ENCODE measurements at places on chromosomes 1 and 21.

- DNase-seq, result no peak
These were observed 13.4 kb upstream of the ZBTB8A start for GRCh38 chr1:32525661-32526444.

DNA sequence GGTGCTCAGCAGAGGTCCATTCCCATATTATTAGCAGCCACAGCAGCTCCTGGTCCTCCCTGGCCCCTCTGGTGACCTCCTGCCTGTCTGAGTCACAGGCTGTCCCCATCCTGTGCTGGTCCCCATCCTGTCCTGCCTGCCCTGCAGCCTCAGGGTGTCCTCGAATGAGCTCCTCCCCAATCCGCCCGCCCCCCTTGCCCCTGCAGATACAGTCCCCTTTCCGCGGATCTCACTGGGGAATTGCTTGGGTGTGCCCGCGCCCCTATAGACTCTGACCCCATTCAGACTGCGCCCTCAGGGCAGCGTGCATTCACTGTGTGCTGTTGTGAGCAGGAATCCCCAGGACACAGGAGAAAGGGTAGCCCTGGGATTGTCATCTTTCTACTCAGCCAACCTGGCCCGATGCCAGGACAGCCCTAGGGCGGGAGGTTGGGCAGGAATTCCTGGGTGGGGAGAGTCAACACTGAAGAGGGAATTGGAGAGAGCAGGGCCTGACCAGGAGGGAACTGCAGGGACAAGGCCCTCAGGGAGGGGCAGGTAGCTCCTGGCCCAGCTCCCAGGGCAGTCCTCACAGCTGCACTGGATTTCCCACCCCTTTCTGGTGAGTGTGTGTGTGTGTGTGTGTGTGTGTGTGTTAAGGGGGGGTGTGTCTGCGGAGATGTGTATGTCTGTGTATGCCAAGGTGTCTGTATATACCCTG lies 1.1 kb upstream of the GUCA2A start:
- DNase-seq, result no peak

GRCh38 chr1:14964711-14965055 lies 188.9 kb upstream of the TMEM51 start:
- DNase-seq, result no peak

GRCh38 chr21:27425574-27425973 lies 458.7 kb upstream of the ADAMTS5 start:
- no peak for DNase-seq

- DNase-seq, result peak; percentile 39
These were observed 70.0 kb upstream of the BCAR3 start for GRCh38 chr1:93751377-93752250.

- DNase-seq, result no peak
These were observed 256.8 kb upstream of the C1orf105 start for GRCh38 chr1:172163498-172164215.

DNA sequence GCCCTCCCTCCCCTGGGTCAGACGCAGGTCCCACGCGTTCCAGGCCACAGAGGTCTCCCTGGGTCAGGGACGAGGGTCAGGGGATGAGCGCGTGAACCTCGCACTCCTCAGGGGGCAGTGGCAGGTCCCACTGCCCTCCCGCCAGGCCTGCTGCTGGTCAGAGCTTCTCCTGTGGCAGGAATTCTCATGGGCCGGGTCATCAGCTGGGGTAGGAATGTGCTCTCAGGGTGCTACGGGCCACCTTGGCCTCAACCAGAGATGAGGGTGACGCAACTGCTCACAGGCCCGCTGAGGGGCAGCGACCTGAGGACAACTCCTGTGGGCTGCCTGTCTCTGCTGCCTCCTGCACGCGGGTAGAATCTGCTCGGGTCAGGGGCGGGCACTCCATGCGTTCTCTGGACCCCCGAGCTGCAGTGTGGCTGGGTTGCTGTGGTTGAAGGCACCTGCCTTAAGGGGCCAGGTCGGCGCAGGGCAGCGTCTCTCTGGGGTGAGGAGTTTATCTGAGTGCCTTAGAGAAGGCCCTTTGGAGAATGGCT lies 128.8 kb downstream of the PRDM16 start:
- DNase-seq, result no peak

DNA sequence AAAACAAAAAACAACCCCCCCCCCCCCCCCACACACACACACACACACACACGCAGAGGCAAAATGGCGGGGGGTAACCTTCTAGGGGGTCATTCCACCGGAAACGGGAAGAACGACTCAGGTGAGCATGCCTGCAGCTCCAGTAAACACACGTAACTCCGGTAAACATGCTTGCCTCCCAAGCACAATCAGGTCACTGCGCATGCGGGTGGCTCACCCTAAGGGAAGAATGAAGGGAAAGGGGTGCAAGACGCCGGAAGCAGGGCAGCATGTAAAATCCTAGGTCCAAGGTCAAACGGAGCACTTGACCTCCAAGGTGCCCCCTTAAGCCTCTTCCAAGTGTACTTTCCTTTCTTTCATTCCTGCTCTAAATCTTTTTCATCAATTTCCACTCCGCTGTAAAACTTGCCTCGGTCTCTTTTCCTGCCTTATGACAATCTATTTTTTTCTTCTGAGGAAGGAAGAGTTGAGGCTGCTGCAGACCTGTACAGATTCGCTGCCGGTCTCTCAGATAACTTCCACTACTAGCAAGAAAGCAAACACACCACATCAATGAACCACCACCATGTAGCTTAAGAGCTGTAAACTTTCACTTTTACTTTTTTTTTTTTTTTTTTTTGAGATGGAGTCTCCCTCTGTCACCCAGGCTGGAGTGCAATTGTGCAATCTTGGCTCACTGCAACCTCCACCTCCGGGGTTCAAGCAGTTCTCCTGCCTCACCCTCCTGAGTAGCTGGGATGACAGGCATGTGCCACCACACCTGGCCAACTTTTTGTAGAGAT lies 21.0 kb upstream of the CBR3 start:
- no peak for DNase-seq

DNA sequence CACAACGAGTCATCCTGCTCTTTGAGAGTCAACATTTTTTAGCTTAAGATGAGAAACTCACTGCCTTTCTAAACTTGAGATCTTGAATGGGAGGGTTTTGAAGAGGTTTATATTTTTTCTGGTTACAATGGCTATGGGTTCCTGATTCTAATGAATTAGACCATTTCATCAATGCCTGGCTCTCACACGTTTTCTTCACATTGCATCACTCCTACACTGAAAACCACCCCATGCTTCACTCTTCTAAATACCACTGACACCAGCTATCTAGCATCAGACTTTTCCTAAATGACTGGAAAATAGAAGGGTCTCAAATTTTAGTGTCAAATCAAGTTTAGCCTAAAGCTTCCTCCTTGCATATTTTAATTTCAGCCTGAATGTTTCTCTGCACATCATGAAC lies 606.1 kb upstream of the USP24 start:
- no peak for DNase-seq

- DNase-seq, result no peak
These were observed 386.4 kb upstream of the VAMP3 start for GRCh38 chr1:7384679-7385078.

DNA sequence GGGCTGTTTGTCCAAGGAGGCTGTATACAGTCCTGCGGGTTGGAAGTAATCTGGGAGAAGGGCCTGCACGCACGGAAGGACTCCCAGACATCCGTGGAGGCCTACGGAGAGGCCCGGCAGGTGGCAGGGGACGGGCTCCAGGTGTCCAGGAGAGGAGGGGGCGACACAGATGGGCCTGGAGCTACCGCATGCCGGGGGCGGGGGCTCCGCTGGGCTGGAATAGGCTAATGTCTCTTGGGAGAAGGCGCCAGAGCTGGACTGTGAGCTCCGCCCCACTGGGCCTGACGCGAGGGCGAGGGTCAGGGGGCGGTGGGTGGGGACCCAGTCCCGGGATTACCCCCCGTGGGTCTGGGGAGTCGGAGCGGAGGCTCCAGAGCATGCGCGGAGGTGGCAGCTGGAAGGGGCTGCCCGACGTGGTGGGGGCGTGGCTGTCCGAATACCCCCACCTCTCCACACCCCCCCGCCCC lies 659 bp downstream of the AGO1 start:
- peak; percentile 31 for DNase-seq

GRCh38 chr1:59580257-59580656 lies 234.5 kb upstream of the HOOK1 start:
- DNase-seq, result no peak

GRCh38 chr1:53195246-53196016 lies 1.2 kb upstream of the CPT2 start:
- DNase-seq, result no peak

GRCh38 chr1:24878775-24879742 lies 51.0 kb downstream of the RUNX3 start:
- no peak for DNase-seq

Measured in anterior cingulate cortex (tissue), 58 donors.